ENCODE measurements at places on chromosomes 3 and 15. TPM values are rescaled to one million over a fixed set of nuclear protein-coding genes. Genes with fewer than 3 reads are reported as not detected.
A peak's percentile ranks its signal among the peaks of the same experiment; 100 is the strongest.

The SRGAP3 gene
- total RNA-seq = 7.6 TPM

The IQCF6 gene
- not detected for total RNA-seq

GRCh38 chr15:70605606-70606410 is 157.6 kb downstream of the UACA start:
- H3K4me3 ChIP-seq = no peak overlapping the region
- H3K27me3 ChIP-seq = no peaks in the 10 kb centered on the region
- no peaks in the 10 kb centered on the region for H3K36me3 ChIP-seq
- DNase-seq = peak; percentile 53
- no peaks in the 10 kb centered on the region for H3K4me1 ChIP-seq
- H3K27ac ChIP-seq = no peak overlapping the region

The IGSF10 gene
- 0.52 TPM for total RNA-seq

The DPPA2 gene
- total RNA-seq = not detected

The STAB1 gene
- 39.2 TPM for total RNA-seq

DNA sequence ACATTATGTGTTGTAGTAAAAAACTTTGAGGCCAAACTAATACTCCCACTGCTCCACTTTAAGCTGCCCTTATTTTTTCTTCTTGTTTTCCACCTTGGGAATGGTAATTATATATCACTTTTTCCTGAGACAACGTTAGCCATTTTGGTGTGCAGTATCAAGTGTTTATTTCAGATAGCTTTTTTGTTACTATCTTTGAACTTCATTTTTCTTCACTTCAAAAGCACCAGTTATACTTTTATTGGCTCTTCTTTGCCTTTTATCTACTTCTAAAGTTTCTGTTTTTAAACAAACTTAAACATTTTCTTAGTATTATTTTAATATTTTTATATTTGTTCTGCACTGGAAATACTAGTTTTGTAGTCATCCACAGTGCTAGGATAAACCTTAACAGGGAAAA is 6.5 kb downstream of the TOPAZ1 start:
- no peak for DNase-seq
- H3K36me3 ChIP-seq = no peaks in the 10 kb centered on the region
- H3K4me3 ChIP-seq = no peak overlapping the region
- H3K4me1 ChIP-seq = no peaks in the 10 kb centered on the region
- no peak overlapping the region for H3K27ac ChIP-seq

DNA sequence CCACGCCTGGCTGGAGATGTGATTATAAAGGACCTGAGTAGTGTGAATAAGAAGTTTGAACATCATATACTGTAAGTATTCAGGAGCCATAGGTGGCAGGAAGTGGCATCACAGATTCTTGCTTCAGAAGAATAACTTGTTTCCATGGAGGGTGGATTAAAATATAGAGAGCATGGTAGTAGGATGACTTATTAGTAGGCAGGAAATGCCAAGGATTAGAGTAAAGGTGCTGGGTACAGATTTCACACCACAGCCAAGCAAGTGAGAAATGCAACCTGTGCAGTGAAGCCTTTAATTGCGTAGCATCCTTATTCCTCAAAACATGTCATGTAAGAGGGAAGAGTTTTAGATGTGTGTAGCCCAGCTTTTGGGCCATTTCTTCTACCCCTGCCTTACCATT is 30.8 kb downstream of the IFT122 start:
- DNase-seq = no peak
- no peaks in the 10 kb centered on the region for H3K27me3 ChIP-seq
- H3K36me3 ChIP-seq = peaks cover 2% of the 10 kb centered on the region
- no peak overlapping the region for H3K27ac ChIP-seq

DNA sequence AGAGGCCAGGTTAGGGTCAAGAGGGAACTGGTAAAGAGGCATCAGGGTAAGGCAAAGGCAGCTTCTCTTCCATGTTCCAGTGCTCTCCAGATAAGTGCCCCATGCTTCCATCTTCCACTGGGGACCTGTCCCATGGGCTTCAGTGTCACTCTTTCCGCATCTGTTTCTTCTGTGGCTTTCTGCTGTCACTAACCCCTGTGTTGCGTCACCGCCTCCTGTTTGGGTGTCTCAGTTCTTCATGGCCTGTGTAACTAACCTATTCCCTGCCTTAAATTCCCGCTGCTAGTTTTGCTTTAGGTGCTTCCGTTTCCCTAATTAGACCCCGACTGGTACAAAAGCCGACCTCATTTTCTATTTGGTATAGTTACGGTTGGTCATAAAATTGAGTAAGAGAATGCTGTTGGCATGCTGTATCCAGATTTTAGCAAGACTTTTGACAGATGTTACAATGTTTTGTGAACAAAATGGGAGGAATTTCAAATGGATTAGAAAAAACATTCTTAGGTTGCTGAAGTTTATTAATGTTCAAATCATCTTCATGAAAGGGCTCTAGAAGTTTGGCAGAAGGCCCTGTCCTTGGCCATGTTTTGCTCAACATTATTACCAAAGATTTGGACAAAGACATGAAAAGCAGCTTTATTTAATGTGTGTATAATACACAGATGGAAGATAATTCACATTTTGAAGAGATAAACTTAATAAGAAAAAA is 245.3 kb downstream of the BBX start:
- no peaks in the 10 kb centered on the region for H3K27me3 ChIP-seq
- H3K4me1 ChIP-seq = no peaks in the 10 kb centered on the region
- H3K27ac ChIP-seq = no peak overlapping the region

DNA sequence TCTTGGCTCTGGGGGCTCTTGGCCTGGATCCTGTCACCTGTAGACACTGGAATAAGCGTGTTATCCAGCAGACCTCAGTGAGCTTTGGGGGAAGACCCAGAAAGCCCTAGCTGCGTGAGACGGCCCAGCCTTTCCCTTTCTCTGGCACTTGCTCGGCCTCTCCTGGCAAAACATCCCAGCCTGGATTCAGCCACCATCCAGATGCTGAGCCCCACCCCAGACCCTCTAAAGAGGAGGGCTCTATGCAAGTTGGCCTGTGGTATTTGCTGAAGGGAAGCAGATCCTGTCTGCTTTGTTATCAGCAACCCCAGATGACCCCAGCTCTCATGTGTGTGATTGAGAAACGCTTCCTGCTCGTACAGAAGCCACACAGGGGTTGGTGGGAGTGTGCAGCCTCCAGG is 267.2 kb downstream of the FAM43A start:
- no peaks in the 10 kb centered on the region for H3K36me3 ChIP-seq
- no peak overlapping the region for H3K27ac ChIP-seq
- H3K4me1 ChIP-seq = peaks cover 7% of the 10 kb centered on the region

- H3K27me3 ChIP-seq = no peaks in the 10 kb centered on the region
- H3K36me3 ChIP-seq = no peaks in the 10 kb centered on the region
- H3K4me1 ChIP-seq = no peaks in the 10 kb centered on the region
- DNase-seq = no peak
Measured at GRCh38 chr15:27743638-27744037, 355.5 kb downstream of the OCA2 start.

DNA sequence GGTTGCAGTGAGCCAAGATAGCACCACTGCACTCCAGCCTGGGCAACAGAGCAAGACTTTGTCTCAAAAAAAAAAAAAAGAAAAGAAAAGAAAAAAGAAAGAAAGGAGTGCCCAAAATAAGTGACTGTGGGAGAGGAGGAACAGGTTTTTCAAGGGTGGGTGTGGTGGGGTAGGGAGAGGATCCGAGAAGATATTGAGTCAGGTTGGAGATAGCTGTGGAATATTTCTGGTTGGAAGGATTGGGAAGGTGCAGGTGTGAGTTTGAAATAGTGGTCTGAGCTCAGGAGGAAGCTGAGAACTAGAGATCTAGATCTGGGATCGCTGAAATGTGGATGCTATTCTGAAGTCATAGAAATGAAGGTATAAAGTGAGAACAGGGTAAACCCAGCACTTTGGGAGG is 7.8 kb downstream of the SCAMP2 start:
- no peak overlapping the region for H3K27ac ChIP-seq
- H3K36me3 ChIP-seq = no peaks in the 10 kb centered on the region
- peaks cover 56% of the 10 kb centered on the region for H3K4me1 ChIP-seq
- H3K4me3 ChIP-seq = no peak overlapping the region

Data from psoas muscle (tissue), 8 donors.